ENCODE measurements at places on chromosomes 2 and 18.

DNA sequence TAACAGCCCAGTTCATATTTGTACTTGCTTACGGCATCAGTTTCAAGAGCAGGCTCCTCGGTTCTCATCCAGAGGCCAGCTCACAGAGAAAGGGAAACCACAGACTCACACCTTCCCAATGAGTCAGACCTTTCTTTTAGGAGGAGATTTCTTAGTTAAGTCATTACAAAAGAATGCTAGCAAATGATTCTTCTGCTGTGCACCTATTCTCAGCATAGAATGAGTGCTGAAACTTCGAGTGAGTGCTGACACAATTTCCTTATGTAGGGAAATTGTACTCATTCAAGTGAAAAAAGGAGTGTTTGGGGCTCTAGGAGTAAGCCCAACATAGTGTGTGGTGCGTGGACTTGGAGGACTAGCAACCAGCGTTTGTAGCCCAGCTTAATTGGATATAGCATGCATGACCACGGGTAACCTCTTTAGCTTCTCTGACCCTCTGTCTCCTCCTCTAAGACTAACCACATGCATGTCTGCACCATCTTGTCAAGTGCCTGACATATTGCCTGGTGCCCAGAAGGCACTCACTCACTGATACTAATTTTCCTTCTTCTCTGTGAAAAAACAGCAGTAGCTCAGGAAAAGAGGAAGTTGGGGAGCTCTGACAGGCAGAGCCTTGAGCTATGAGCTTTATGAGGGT lies 87.0 kb downstream of the ALPK2 start:
- DNase-seq, result no peak

GRCh38 chr2:125979886-125980285 lies 676.1 kb upstream of the GYPC start:
- DNase-seq, result no peak

- no peak for DNase-seq
Observed at GRCh38 chr2:3294069-3294468, 83.5 kb downstream of the EIPR1 start.

GRCh38 chr2:69375494-69376353 lies 11.3 kb downstream of the GFPT1 start:
- DNase-seq, result no peak

DNA sequence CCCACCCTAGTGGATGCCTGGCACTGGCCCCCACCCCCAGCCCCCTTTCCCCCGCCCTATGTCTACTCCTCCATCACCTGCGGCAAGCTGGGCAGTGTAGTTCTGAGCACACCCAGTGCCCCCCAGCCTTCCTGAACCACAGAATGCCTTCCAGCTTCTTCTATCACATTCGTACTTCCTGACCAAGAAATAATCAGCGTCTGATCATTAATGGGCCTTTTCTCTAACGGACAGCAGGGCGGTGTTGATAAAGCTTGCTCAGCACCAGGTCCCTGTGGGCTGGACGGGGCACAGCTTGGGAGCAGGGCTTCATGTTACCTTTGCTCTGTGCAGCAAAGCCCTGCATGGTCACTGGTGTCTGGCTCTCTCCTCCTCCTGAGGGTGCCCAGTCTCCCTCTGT lies 15.4 kb downstream of the UXS1 start:
- DNase-seq, result no peak

GRCh38 chr2:141611981-141612380 lies 518.8 kb downstream of the LRP1B start:
- DNase-seq, result no peak

- DNase-seq, result no peak
Observed at GRCh38 chr2:144595279-144595678, 75.4 kb upstream of the ZEB2 start.

DNA sequence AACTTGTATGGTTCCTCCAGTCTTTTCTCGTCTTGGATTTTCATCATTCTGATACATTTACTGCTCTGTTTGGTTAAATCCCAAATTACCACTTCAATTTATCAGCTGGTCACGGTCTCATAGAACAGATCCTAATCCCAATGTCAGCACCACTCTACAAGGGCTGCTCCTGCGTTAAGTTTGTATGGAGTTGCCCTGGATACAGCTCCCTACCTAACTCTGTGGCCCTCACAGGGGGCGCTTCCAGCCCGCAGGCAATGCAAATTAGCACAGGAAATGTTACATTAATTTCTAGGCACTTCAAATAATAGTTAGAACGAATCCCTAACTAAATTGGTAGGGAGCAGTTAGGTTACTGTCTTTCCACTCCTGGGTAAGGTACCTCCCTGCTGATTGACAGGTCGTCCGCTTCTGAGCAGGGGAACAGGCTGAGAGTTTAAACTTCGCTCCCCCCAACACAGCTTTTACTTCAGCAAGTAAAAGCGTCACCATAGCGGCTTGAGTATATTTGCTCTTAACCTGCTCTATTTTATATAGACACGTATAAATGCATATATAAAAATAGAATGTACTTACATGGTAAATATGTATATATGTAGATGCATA lies 238.5 kb upstream of the FANCL start:
- no peak for DNase-seq

- no peak for DNase-seq
Observed at GRCh38 chr18:60292186-60292585, 80.4 kb downstream of the MC4R start.

DNA sequence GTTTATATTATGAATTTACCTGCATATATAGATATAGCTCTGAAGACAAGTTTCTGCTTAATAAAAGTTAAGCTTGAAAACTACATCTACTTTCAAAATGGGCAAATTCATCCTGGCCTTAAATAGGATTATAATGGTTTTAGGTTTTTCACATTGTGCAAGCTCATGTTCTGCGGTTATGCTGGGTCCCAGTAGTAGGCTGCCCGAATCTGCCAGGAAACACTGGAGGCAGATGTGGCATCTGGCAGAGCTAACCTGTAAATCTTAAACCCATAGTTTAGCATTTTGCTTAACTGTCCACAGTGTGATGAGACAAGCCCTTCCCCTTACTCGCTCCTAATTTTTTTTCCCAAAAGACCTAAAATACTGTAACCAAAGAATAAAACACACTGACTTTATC lies 234.2 kb downstream of the TCF4 start:
- no peak for DNase-seq

- no peak for DNase-seq
Observed at GRCh38 chr2:107398683-107399082, 428.0 kb upstream of the RGPD4 start.

DNA sequence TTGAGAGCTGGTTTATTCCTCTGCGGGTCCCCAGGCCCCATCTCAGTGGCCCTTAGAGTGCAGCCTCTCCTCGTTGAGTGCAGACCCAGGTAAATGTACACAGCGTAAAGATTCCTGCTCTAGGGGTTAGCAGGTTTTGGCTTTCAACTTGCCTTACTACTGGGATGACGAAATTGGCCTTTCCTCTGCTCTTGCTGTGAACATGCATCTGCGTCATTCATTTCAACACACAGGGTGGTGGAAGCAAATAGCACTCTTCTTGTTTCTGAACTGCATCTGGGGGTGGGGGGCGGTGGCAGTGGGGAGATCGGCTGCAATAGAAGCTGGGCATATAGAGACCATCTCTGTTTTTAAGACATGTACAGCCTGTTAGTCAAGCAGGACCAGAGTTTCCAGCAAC lies 16.5 kb upstream of the SLC16A14 start:
- DNase-seq, result no peak

- DNase-seq, result no peak
Observed at GRCh38 chr2:181575024-181575649, 81.8 kb downstream of the CERKL start.

DNA sequence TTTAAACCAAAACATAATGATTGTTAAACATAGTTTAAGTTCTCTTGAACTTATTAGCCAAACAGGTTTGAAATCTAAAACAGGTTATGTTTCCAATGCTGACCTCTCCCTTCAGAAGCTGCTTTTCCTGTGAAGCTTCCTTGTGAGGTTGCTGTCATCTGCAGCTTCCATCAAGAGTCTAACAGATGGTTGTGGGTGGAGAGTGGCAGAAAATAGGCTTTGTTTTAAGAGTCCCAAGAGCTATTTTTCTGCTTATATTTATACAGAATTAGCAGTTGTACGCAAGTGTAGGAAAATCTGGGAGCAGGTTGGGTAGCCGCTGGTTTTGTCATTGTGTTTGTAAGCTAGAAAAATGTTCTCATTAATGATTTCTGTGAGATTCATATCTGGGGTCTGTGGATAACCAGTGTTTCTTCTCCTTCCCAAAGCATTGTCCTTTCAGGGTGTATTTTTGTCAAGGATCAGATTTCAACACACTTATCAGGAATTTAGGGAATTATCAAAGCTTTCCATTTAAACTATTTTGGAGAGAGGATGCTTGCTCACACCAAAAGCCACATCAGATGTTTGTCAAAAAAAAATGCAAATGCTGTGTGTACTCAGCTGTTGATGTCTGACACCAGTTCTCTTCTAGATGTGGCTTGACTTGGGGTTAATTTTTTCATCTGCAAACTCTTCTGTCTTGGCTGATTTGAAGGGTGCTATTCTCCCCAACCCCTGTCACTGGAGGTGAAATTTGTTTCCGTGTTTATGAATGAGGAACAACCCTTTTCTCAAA lies 78.1 kb upstream of the KIF5C start:
- no peak for DNase-seq

- DNase-seq, result no peak
Observed at GRCh38 chr2:182542501-182543258, 115.8 kb upstream of the PDE1A start.

DNA sequence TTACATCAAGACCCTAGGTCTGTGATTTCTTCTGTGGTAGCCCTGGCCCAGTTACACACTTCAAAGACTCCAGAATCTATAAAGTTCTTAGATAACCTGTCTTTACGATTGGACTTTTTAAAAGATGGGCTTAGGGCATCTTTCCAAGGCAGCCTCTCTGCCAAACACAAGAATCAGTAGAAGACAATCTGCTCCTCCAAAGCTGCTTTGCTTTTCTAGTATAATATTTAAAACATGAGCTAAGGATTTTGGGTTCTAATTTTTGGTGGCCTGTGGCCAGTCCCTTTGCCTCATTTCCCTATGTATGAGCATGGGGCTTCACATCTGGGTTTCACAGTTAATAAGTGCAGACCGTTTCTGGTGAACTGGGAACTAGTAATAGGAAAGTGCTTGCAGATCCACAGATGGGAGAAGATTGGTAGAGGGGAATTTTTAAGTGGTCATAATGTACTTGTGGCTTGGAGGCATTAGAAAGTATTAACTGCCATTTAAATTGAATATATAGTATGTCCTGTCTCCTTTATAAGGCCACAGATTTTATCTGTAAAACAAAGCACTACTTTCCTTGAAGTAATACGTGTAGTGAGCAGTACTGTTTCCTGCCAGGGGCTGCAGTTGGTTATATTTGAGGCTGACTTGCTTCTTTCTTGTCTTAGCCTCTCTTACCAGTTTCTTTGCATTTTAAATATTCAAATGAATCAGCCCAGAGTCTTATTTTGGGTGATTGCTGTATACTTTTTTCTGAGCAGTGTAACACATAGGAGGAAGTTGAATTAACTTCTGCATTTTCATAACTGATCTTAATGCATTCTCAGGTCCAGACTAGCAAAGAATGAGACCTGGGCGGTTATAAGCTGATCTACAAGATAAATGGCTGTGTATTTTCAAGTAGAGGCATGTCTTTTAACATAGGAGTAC lies 1.5 kb downstream of the ARPC2 start:
- no peak for DNase-seq

- DNase-seq, result no peak
Observed at GRCh38 chr2:41759880-41760279, 287.9 kb upstream of the PKDCC start.

- no peak for DNase-seq
Observed at GRCh38 chr18:35770376-35771014, 189.0 kb downstream of the GALNT1 start.

DNA sequence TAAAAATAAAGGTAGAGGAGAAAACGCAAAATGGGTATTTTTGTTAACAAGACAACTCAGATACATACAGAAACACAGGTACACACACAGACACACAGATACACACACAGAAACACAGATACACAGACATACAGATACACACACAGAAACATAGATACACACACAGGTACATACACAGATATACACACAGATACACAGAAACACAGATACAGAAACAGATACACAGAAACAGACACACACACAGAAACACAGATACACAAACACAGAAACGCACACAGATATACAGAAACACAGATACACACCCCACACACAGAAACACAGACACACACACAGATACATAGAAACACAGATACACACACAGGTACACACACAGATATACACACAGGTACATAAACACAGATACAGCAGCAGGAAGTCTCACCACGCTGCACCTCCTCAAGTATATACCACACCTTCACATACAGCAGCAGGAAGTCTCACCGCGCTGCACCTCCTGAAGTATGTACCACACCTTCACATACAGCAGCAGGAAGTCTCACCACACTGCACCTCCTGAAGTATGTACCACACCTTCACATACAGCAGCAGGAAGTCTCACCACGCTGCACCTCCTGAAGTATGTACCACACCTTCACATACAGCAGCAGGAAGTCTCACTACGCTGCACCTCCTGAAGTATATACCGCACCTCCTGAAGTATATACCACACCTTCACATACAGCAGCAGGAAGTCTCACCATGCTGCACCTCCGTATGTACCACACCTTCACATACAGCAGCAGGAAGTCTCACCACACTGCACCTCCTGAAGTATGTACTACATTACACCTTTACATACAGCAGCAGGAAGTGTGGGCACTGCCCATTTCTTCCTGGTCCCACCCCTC lies 250.5 kb downstream of the HDAC4 start:
- DNase-seq, result no peak

All from activated CD4-positive, alpha-beta T cell treated with anti-CD3 and anti-CD28 coated beads for 1 hour (primary cell).